ENCODE measurements at places on chromosomes 7 and 10.

DNA sequence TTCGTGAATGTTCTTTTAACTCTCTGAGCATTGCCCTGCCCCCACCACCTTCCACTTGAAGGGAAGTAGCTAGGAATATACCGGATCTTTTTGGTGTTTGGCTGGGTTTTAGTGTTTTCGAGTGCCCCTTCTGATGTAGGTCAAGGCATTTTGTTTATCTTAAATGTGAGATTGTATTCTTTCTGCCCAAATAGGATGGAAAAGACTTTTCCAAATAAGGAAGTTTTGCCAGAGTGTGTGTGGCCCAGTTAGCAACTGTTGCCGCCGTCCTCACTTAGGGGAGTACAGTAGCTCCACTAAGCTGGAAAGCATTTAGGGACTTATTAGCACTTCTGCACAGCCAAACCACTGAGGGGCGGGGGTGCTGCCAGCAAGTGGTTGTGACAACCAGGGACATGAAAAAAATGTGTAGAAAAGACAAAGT is 29.8 kb upstream of the VCL start:
- peak; percentile 14 for DNase-seq

DNA sequence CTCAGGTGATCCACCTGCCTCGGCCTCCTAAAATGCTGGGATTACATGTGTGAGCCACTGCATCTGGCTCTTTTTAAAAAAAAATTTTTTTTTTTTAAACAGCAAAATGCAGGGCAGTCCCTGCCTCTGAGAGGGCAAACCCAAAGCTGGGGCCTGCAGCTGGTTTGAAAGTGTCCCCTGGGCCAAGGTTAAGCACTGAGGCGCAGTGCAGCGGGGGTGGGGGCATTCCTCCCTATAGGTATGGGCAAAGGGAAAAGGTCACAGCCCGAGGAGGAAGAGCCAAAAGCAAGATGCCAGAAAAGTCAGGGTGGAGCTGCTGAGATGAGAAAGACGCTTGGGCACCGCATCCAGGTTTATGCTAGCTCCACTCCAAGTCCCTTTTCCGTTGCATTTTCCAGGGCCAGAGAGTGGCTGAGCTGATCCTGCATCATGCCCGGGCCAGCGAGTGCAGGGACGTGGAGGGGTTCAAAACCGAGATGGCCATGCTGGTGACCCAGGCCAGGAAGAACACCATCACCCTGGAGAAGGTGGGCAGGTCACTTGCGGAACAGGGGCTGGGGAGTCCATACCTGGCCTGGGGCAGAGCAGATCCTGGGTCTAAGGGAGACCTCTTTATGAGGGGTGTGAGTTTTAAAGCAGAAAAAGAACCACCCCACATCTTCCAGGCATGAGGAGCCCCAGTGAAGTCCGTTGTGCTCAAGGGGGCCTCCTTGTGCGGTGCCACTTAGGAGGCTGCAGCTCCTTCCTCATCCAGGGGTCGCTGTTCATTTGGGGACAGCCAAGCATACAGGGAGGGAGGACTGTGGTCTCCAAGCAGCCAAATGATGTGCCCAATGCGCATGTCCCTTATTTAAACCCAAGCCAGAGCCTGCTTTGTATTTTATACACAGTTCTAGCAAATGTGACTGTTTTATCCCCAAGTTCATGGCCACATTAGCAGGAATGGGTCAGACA is 7.0 kb upstream of the NDUFB2 start:
- no peak for DNase-seq

DNA sequence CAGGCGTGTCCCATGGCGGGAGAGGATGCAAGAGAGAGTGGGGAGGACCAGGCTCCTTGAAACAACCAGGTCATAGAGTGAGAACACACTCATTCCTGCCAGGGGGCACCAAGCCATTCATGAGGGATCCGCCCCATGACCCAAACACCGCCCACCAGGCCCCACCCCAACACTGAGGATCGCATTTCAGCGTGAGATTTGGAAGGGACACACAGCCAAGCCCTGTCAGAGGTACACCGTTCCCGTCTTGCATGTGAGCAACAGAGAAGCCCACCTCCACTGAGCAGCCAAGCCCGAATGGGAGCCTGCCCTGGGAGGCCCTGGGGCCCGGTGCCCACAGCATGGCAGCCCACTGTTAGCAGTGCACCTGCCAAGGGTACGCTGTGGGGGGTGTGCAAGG is 7.9 kb upstream of the ARPC1B start:
- DNase-seq, result no peak

- no peak for DNase-seq
Measured at GRCh38 chr10:52491246-52491995, 177.3 kb downstream of the DKK1 start.

DNA sequence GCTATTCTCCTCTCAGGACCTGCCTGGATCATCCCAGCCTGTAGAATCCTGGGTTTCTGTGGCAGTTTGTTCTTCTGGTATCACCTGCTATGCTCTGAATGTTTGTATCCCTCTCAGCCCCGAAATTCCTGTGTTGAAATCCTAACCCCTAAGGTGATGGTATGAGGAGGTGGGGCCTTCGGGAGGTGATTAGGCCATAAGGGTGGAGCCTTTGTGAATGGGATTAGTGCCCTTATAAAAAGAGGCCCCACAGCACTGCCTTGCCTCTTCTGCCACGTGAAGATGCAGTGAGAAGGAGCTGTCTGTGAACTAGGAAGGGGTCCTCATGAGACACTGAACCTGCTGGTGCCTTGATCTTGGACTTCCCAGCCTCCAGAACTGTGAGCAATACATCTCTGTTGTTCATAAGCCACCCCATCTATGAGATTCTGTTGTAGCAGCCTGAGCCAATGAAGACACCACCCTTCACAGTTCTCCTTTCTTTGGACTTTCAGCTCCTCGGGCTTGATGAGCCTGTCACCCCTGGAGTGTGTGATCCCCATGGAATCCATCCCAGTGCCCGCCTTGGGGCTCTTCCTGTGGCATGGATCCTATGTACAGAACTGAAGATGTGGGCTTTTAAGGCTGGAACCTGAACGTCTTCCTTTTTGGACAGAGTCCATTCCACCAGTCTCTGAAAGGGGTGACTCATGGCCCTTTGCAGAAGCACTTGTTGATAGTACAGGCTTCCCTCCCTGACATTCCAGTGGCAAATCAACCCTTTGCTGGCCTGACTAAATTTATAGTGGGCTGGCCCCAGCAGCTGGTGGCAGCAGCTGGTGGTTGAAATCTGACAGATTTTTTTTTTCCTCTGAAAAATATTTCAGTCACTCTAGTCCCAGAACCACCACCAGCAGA is 138.0 kb downstream of the TACC2 start:
- no peak for DNase-seq

GRCh38 chr10:130357226-130357625 is 221.0 kb downstream of the GLRX3 start:
- no peak for DNase-seq

DNA sequence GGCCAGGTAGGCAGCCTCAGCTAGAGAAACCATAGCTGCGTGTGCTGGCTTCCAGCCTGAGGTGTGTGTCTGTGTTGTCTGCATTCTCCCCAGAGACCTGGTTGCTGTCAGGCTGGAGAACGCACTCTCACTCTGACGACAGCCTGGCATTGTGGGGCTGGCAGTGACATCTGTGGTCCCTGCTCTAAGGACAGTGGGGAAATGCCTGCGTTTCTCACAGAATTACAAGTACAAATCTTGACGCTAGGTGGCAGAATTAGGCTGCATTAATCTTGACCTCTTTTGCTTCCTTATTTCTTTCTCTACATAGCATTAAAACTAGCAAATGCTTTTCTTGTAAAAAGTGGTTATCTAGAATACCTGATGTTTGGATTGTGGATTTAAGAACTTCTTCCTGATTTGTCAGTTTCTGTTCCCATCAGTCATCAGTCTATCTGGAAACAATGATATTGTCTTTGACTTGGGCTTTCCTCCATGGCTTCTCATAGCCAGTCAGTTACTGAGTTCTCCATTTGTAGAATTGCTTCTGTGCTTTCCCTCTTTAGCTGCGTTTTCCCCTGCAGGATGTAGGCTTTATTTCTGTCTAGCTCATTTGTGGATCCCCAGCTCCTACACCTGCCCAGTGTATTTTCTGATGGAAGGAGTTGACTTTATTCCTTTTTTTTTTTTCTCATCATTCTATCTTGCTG is 86.0 kb downstream of the FANK1 start:
- peak; percentile 95 for DNase-seq

- DNase-seq, result peak; percentile 44
Measured at GRCh38 chr7:132574223-132574622, 2.0 kb downstream of the PLXNA4 start.

DNA sequence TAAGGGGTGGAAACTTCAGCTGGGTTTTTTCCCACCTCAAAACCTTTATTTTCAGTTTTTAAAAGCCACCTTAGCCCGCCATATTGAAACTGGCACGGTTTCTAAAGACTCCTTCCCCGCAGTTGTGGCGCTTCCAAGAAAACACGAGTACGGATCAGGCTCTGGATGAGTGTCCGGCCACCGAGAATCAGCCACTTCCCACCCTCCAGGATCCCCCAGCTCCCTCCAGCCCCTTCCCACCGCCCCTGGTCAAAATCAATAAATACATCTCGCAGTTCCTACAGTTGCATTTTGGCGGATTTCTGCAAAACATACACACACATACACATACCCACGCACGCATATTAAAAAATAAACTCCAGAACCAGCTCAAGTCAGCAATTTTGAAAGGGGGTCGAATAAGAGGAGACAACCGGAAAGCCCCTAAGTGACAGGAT is 1.1 kb downstream of the SFMBT2 start:
- DNase-seq, result no peak

- DNase-seq, result no peak
Measured at GRCh38 chr10:21791276-21791675, 212.3 kb downstream of the DNAJC1 start.

DNA sequence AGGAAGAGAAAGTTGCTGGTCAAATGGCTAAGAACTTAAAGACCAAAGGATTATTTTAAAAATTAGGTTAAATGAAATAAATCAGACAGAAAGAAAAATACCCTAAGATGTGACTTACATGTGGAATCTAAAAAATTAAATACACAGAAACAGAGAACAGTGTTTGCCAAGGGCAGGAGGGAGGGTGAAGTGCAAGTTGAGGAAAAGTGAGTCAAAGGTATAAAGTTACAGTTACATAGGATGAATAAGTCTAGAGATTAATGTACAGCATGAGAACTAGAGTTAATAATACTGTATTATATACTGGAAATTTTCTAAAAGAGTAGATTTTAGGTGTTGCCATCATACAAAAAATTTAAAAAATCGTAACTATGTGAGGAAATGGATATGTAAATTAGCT is 146.3 kb downstream of the MDFIC start:
- DNase-seq, result no peak

DNA sequence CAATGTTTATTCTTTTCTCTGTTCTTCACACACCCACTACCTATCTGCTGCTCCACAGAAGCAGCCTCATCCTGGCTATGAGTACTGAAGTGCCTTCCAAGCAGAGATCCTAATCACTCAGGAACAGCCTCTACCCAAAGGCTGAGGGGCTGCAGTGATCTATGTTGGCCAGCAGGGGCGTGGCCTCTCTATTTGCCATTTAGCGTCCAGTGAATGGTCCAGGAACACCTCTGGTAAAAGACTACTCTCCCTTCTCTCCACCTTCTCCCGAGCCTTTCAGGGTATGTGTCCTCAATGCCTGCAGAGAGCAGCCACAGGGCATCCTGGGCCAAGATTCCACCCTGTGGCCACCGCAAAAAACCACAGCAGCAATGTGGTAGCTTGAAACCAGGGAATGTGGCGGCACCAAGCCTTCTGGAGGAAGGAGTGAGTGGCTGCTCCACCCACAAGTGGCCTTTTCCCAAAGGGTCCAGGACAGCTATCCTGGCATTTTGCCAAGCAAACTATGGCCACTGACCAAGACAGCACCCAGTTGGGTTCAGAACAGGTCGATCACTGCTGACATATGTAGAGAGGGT is 70.9 kb downstream of the SYPL1 start:
- no peak for DNase-seq

GRCh38 chr10:72563327-72563932 is 62.4 kb downstream of the MICU1 start:
- no peak for DNase-seq

- no peak for DNase-seq
Measured at GRCh38 chr7:7816084-7816483, 97.7 kb upstream of the RPA3 start.

DNA sequence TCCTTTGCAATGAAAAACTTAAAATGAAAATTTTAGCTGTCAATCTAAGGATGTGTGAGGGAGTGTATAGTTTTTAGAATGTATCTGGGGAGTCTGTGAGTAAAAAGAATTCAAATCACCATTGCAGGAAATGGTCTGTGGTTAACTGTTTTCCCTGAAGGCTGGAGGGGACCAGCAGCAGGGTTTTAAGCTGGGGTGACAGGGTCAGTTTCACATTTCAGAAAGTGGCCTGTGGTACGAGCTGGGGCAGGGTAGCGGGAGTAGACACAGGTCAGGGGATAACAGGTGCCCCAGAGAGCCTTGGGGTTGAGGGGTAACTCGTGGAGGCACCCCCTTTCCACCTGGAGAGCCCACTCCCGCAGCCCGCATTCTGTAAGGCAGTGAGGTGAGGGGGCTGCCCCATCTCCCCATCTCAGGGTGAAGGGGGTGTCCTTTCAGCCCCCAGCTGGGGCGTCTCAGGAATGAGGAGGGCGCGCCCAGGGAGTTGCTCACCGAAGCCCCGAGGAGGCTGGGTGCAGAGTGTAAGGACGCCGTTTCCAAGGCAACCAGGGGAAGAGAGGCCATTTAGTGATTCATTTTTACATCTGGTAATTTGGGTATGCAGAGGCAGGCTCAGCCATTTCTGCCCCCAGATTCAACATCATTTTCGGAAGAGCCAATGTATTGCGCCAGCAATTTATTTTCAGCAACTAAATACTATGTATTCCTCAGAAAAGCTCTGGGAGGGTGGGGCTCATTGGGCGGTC is 168.9 kb downstream of the SLIT1 start:
- DNase-seq, result no peak

- DNase-seq, result no peak
Measured at GRCh38 chr10:80161321-80162083, 29.0 kb downstream of the PLAC9 start.

- DNase-seq, result no peak
Measured at GRCh38 chr10:102645741-102646609, 1.7 kb downstream of the TRIM8 start.

- no peak for DNase-seq
Measured at GRCh38 chr10:124975977-124976514, 34.1 kb downstream of the ZRANB1 start.

- DNase-seq, result no peak
Measured at GRCh38 chr7:41592794-41593193, 110.1 kb downstream of the INHBA start.

- peak; percentile 36 for DNase-seq
Measured at GRCh38 chr10:86366033-86366901, at the start of gene GRID1. Gene GRID1, minus strand, starts transcription at chr10:86366795.

DNA sequence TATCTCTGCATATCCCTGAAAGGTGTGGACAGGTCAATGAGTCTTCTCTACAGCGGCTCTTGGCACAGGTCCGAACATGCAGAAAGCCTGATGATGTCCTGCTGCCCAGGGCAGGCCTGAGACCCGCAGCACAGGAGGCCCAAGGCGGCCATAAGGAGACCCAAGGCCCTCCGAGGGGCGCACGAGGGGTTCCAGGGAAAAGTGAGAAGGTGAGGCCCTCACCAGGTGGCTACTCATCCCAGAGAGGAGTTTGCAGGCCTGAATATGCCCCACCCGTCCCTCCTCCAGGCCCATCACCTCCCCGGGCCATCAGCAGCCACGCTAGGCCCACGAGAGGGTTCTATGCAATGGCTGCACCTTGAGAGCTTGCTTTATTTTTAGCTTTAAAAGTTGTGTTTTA is 173.4 kb upstream of the RHEB start:
- no peak for DNase-seq
